WTC11 (cell line): ENCODE measurements at places on chromosomes 5 and 9. TPM values are rescaled to one million over a fixed set of nuclear protein-coding genes. Genes with fewer than 3 reads are reported as not detected.

- H3K36me3 ChIP-seq = peaks cover 37% of the 10 kb centered on the region
- H3K4me3 ChIP-seq = peak overlapping the region; percentile 98
- H3K27ac ChIP-seq = peak overlapping the region; percentile 65; the same call in 1 of the 2 replicates
- DNase-seq = no peak
- H3K4me1 ChIP-seq = peaks cover 22% of the 10 kb centered on the region
Measured at GRCh38 chr9:127426756-127427155, 2.6 kb downstream of the ZNF79 start.

- no peak for DNase-seq
- H3K27ac ChIP-seq = no peak overlapping the region
- H3K36me3 ChIP-seq = no peaks in the 10 kb centered on the region
- H3K4me3 ChIP-seq = no peak overlapping the region
- H3K27me3 ChIP-seq = no peaks in the 10 kb centered on the region; the same call in 1 of the 2 replicates
Measured at GRCh38 chr9:105150991-105151685, 93.3 kb upstream of the SLC44A1 start.

DNA sequence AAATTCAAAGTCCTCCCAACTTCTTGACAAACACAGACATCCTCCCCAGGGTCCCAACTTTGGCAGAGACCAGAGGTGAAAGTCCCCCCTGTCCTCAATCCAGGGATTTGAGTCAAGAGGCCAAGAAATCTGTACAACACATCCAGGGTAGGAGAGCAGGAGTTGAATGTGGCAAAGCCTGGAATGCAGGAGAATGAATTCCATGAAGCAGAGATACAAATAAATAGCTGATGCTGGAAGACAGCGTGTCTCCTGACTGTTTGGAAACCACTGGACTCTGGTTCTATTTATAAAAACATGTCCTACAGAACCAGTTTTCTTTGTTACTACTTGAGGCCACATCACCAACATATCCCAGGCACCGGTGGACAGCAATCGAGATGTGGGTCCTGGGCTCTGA is 43.7 kb upstream of the SLIT3 start:
- H3K27ac ChIP-seq = no peak overlapping the region
- H3K4me3 ChIP-seq = no peak overlapping the region
- H3K36me3 ChIP-seq = no peaks in the 10 kb centered on the region
- no peaks in the 10 kb centered on the region for H3K4me1 ChIP-seq
- no peaks in the 10 kb centered on the region; the same call in 1 of the 2 replicates for H3K27me3 ChIP-seq
- DNase-seq = no peak

GRCh38 chr9:123044586-123044985 is 11.1 kb downstream of the GPR21 start:
- H3K36me3 ChIP-seq = peaks cover 9% of the 10 kb centered on the region
- no peak for DNase-seq
- H3K4me3 ChIP-seq = no peak overlapping the region
- H3K4me1 ChIP-seq = no peaks in the 10 kb centered on the region

- H3K27ac ChIP-seq = peak overlapping the region; percentile 61
- no peaks in the 10 kb centered on the region for H3K27me3 ChIP-seq
- H3K4me3 ChIP-seq = no peak overlapping the region
- DNase-seq = no peak
Measured at GRCh38 chr5:20832204-20833080, 844.4 kb upstream of the CDH18 start.

DNA sequence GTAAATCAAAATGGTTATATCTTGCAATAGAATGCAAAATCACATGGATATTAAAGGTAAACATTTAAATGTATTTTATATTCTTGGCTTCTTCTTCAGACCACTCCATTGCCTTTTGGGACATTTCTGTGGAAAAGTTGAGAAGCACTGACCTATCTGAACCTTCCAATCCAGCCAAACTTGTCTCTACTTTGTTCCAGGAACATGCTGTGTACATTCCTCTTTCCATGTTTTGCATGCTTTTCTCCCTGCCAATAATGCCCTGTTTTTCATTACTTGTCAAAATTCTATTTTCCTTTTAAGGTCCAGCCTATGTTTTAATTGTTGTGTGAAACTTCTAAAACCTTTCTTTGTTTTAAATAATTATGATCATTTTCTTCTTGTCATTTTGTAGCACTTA is 28.3 kb downstream of the JAK2 start:
- H3K27me3 ChIP-seq = no peaks in the 10 kb centered on the region; the same call in 1 of the 2 replicates
- H3K27ac ChIP-seq = no peak overlapping the region
- no peak for DNase-seq
- 0 out of 2 replicates have a peak, but pooled peaks cover under 1% of the 10 kb centered on the region for H3K4me1 ChIP-seq
- H3K4me3 ChIP-seq = no peak overlapping the region

DNA sequence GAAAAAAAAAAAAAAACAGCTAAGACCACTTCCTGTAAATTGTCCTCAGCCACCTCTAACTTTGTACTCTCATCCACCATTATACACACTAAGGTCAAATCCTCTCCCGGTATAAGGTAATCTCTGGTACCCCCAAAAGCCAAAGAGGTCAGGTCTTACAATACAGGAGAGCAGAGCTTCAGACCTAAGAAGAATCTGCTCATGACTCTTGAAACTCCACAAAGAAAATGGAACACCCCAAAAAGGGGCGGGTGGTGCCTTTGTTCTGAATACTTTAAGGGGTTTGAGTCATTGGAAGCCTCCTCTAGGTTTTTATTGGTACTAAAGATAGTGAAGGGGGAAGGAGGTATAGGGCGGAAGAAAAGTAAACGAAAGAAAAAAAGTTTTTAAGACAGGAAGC is 69.8 kb downstream of the COL15A1 start:
- DNase-seq = no peak
- H3K27me3 ChIP-seq = peaks cover 6% of the 10 kb centered on the region
- no peak overlapping the region for H3K4me3 ChIP-seq
- H3K36me3 ChIP-seq = peaks cover 39% of the 10 kb centered on the region
- H3K4me1 ChIP-seq = no peaks in the 10 kb centered on the region

The KIF4B gene
- total RNA-seq = 0.07 to 0.09 TPM in 2 of 3 replicates, not detected in the other

GRCh38 chr5:130065617-130066016 is 161.4 kb downstream of the CHSY3 start:
- no peaks in the 10 kb centered on the region for H3K4me1 ChIP-seq
- H3K27me3 ChIP-seq = no peaks in the 10 kb centered on the region
- H3K27ac ChIP-seq = no peak overlapping the region
- no peak overlapping the region for H3K4me3 ChIP-seq
- DNase-seq = no peak

The PITX1 gene
- 0.07 to 0.23 TPM (median 0.13 TPM) in 3 replicates for total RNA-seq

- DNase-seq = no peak
- peak overlapping the region; percentile 41 for H3K27ac ChIP-seq
- H3K27me3 ChIP-seq = peaks cover 25% of the 10 kb centered on the region
- H3K36me3 ChIP-seq = no peaks in the 10 kb centered on the region
Measured at GRCh38 chr5:171521679-171522078, 102.2 kb downstream of the FGF18 start.

- H3K4me1 ChIP-seq = no peaks in the 10 kb centered on the region
- H3K27me3 ChIP-seq = no peaks in the 10 kb centered on the region
- H3K4me3 ChIP-seq = no peak overlapping the region
- H3K36me3 ChIP-seq = no peaks in the 10 kb centered on the region
- H3K27ac ChIP-seq = no peak overlapping the region
- DNase-seq = no peak
Measured at GRCh38 chr5:179139936-179140235, 79.7 kb downstream of the ZNF354C start.

The C5orf15 gene
- 29.9 to 32.7 TPM (median 30.3 TPM) in 3 replicates for total RNA-seq

- H3K4me1 ChIP-seq = no peaks in the 10 kb centered on the region
- H3K36me3 ChIP-seq = peaks cover 11% of the 10 kb centered on the region
- no peak for DNase-seq
- no peak overlapping the region for H3K27ac ChIP-seq
- H3K27me3 ChIP-seq = no peaks in the 10 kb centered on the region
- H3K4me3 ChIP-seq = no peak overlapping the region
Measured at GRCh38 chr5:115124741-115125140, 45.0 kb downstream of the TRIM36 start.
